ENCODE measurements at places on chromosomes 3 and 15.

- no peak for DNase-seq
Observed at GRCh38 chr3:115785782-115786181, 162.5 kb downstream of the GAP43 start.

DNA sequence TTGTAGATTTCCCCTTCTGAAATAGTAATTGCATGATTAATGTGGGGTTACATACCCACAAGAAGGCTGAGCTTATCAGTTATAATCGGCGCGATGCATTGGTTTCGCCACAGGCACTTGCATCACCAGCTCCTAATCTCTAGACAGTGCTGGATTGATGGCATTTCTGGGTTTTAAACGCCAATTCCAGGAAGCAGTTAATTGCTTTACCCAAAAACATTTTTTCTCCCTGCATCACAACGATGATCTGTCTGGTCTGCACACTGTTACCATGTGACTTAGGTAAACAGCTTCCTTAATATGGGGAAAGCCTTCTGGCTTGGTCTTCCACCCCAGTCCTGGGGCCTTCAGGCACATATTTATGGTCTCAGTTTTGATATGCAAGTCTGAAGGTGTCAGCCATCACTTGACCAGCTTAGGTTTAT, 70.0 kb upstream of the HEG1 start:
- DNase-seq: no peak

DNA sequence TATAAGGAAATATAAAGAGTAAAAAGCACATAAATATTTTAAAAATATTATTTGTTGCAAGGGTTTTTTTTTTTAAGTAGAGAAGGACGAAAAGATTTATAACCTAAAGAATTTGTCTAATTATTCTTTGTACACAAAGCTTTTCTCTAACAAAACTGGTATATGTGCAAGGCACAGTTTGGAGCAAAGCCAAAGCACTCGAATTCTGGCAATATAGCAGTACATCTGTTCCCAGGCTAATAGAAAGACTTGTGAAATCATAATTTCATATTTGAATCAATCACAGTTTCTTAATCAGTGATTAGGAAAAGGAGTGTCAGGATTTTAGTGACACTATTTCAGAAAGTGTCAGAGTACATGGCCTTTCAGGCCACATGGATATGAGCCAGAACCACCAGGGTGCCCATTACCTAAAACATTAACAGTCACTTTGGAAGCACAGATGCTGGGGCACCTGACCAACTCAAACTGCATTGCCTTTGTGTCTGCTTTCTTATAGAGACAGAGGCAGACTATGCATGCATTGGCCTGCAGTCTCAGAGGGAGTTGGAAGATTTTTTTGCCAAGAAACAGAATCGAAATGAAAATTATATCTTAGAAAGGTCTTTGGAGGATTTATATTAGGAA, 651.8 kb upstream of the SGO1 start:
- no peak for DNase-seq

DNA sequence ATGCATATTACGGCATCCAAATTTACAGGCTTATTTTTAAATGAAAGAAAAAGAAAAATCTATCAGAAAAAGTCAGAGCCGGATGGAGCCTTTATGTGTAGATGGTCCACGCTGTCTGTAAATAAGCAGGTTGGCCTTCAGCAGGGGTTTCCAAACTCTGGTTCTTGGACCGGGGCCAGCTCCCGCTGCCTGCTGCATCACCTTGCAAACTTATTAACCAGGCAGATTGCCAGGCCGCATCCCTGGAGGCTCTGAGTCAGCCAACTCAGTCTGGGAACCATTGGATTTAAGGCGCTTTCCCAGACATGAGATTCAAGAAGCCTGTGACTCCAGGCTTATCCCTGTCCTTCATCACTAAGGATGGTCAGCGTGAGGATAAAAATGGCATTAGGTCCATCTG, 212.4 kb downstream of the OPA1 start:
- DNase-seq: no peak

DNA sequence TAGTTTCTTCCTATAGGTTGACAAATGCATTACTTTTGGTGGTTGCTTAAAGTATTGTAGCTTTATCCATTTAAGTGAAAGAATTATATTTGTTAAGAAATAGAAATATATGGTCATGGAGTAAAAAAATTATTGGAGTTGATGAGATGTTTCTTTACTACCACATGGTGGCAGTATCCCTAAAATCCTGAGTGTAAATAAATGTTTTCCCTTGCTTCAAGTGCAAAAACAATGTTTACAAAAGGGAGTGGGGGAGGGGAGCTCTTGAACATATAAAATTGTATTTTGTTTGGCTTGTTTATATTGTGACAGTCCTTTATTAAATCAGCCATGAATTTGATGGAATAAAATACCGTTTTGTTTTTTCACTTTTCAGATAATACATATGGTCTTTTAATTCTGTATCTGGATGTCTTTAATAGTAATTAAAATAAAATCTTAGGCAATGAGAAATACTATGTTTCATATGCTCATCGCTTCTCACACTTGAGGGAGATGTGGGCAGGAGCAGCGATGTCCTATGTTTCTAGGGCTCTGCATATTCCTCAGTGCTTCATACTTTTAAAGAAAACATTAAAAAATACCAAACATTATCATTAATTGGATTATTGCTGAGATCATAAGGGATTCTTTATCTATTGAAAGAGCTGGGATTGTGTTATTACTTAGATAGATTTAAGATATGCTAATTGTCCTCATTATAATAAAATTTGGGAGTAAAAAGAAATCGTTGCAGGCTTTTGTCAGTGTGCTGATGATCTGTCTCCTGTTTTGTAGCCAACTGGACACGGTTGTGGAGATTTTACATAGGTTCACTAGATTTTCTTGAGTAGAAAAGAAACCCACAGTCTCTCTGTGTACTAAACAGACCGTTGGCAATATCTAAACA, 349.7 kb downstream of the TUSC7 start:
- no peak for DNase-seq

DNA sequence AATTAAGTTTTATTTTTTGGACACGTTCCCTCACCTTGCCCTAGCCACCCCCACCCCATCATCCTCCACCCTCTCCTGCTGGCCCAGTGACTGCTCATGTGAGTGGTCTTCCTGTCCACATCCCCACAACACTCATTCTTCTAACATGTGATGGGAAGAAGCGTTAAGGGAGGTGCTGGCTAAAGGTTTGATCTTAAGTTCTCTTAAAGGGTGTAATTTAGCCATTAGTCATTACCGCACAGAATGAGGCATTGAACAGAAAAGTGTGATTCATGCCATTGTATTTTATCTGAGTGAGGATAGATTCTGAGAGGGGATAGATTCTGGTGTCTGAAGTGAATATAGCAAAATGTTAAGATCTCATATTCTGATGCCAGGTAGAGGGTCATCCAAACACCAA, 272.9 kb upstream of the TPM1 start:
- DNase-seq: no peak

DNA sequence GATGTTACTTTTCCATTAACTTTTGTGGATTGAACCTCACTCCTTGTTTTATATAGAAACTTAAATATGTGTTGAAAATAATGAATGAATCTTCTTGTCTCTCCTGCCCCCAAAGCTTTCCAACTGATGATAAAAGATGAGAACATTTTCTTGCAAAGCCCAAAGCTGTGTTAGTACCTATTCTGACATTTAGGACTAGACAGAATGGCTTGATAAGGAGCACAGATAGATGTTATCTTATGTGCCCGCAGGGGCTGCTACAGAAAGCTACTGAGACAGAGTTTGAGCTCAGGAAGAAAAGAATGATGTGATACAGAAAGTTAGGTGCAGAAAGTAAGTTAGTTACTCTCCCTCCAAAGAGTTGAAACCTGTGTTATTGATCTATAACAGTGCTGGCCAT, 109.4 kb upstream of the ATP11B start:
- no peak for DNase-seq

- DNase-seq: no peak
Observed at GRCh38 chr15:69393831-69394491, 20.2 kb upstream of the KIF23 start.

DNA sequence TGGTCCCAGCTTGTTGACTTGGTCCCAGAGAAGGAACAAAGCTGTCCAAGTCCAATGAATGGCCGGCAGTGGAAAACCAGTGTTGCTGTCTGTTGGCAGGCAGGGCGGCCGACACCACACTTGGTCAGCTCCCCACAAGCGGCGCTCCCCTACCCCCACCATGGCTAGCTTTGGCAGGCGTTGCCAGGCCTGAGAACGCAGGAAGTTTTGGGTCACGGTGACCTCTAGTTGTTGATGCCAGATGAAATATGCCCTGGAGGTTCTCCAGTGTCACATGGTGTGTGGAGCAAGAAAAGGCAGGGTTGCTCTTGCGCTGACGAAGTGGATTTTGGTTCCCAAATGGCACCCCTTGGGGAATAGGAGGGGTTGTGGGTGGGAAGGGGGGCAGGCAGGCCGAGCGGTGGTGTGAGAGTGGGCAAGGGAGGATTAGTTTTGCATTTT, 72.7 kb upstream of the TPRG1 start:
- DNase-seq: no peak

DNA sequence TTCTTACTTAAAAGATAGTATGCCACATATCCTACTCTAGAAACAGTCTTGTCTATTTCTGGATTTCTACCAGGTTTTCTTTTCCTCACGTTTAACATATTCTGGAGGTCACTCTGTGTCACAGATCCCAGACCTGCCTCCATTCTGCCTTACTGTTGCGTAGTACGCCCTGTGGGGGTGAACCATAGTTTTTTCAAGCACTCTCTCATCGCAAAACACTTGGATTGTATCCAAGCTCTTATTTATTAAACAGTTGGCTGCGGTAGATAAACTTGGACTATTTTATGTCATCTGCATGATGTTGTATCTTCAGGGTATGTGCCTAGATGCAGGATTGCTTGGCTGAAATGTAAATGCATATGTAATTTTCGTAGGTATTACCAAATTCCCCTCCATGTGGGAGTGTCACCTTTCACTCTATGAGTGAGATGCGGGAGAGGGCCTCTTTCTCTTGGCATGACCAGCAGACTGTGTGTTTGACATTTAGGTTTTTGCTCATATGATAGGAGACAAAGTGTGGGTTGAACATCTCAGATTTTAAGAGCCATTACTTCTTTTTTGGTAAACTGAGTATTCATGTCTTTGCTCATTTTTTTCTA, 55.8 kb downstream of the ABTB1 start:
- no peak for DNase-seq

GRCh38 chr3:164897342-164897741, 181.0 kb downstream of the SI start:
- no peak for DNase-seq

DNA sequence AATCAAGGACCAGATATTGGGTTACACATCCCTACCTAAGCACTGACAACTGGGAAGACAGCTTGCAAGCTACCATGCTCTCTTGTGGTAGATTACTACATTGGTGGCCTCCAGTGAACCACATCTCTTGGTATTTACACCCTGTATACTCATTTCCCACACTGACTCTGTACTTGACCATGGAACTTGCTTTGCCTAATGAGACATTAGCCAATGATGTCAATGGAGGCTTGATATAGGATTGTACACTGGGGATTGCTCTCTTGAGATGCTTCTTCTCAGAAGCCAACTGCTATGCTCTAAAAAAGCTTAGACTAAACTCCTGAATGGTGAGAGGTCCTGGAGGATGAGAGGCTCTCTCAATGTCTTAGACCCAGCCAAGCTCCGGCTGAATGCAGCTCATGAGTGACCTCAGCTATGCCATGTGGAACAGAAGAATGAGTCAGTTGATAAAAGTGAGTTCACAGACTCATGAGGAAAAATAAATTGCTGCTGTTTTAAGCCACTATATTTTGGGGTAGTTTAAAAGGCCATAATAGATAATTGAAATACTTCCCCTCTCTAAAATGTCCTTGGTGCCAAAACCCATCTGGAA, 61.5 kb upstream of the GALNT15 start:
- DNase-seq: no peak

GRCh38 chr3:120713262-120713661, 29.1 kb downstream of the RABL3 start:
- no peak for DNase-seq

- no peak for DNase-seq
Observed at GRCh38 chr3:149368674-149369497, 8.6 kb downstream of the TM4SF1 start.

DNA sequence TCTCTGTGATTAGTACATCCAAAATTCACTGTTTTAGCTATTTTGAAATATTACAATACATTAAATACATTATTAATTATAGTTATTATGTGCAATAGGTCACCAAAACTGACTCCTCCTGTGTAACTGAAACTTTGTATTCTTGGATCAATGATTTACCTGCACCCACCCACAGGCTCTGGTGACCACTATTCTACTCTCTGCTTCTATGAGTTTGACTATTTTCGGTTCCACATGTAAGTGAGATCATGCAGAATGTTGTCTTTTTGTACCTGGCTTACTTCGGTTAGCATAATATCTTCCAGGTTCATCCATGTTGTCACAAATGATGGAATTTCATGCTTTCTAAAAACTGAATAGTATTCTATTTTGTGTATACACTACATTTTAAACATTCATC, 43.8 kb downstream of the SLC2A2 start:
- DNase-seq: no peak

DNA sequence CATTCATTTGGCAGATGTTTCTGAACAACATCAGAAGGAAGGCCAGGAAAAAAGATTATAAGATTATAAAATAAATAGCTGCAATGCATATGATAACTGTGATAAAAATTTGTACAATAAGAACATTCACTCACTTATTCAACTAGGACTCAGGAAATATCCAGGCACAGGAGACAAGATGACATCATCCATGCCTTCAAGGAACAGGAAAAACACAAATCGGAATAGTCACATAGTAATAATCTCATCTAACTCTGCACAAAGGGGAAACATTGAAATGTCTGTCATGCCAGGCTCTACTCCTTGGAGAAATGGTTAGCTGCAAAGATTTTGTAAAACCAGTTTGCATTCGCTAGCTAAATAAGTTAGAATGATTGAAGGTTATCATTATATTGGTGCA, 233.5 kb upstream of the AGTR1 start:
- no peak for DNase-seq

DNA sequence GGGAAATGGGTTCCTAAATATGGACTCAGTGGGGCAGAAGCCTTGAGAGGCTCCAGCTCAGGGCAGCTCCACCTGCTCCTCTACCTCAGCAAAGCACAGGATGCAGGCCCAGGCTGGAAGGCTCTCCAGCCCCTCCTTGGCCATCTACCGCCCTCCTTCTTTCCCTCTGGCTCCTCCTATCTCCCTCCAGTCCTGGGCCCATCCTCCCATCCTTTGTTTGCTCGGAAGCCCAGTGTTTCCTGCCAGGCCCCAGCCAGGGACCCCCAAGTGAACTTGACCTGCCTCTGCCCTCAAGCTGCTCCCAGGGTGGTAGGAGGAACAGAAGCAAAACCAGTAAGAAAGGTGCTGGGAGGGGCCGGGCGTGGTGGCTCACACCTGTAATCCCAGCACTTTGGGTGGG, 20.1 kb downstream of the MAPKAPK3 start:
- DNase-seq: no peak

Data from stimulated activated CD4-positive, alpha-beta T cell treated with anti-CD3 and anti-CD28 coated beads, Interleukin-1b, Interleukin-23, amount 100 ng/mL, for 1 hour (primary cell).